ENCODE measurements at places on chromosomes 16 and 17.
A peak's percentile ranks its signal among the peaks of the same experiment; 100 is the strongest.

GRCh38 chr17:48545022-48545375 is at the start of gene HOXB2:
Gene HOXB2, minus strand, starts transcription at chr17:48545109. Its CDS starts 198 bp downstream, at chr17:48544911.
- DNase-seq, result no peak

DNA sequence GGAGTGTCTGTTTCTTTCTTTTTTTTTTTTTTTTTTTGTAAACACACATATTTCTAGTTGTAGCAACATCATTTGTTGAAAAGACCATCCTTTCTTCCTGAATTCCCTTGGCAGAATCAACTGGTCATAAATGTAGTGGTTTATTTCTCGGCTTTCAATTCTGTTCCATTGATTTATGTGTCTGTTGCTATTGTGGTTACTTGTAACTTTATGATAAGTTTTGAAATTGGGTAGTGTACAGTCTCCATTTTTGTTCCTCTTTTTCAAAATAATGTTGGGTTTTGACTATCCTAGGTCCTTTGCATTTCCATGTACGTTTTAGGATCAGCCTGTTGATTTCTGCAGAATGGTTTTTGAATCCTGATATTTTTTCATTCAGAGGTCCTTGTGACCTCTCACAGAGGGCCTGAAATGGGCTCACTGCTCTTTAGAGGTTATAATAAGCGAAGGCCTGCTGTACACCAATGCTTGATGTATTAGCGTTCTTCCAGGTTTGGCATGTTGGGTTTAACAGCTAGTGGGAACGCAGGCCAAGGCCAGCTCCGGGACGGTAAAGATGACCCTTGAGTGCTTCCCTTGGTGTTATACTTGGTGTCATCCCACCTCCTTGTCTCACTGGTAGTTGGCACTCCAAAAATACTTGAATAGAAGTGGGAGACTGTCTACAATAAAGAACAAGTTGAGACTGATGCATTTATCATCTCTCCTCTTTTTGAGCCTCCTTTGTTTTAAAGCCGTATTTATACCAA is 43.8 kb downstream of the ZNRF1 start:
- no peak for DNase-seq

- no peak for DNase-seq
Measured at GRCh38 chr17:77501101-77501566, 360.4 kb downstream of the SEC14L1 start.

DNA sequence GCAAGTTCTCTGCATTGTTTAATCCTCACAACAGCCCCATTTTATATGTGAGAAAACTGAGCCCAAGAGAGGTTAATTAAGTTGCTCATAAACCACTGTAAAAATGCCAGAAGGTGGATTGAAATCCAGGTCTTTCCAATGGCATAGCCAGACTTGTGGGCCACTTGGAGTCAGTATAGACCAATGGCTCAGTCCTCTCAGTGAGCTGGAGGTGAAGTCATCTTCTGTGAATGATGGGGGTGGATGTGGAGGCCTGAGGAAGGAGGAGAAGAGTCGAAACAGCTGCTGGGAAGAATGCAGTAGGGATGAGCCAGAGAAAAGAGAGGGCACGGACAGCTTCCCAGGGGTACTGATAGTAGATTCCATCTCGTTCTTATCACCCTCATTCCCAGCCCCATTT is 213.4 kb downstream of the SOX9 start:
- no peak for DNase-seq

DNA sequence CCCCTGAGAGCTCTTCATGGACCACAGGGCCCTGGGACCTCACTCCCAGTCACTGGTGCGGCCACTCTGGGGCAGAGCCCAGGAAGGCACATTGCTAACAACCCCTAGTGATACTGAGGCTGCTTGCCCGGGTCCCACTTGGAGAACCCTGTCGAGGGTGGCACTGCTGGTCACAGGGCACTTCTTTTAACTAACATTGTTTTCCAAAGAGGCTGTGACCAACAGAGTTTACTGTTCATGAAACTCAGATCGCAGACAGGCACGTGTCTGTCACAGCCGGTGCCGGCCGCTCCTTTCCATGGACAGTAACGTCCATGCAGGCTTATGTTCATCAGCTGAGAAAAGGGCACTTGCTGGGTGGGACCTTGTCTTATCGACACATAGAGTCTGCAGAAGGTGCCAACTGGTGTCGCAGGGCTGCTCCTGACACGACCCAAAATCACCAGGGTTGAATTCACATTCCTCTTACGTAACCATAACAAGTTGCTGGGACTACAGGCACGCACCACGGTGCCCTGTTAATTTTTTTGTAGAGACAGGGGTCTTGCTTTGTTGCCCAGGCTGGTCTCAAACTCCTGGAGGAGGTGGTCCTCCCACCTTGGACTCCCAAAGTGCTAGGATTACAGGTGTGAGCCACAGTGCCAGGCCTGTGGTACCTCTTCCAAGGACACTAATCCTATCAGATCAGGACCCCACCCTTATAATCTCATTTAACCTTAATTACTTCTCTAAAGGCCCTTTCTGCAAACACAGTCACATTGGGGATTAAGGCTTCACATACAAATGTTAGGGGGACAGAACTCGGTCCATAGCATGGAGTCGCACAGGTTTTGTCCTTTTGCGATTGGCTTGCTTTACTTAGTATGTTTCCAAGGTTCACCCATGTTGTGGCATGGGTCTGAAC is 1.2 kb upstream of the ZC3H18 start:
- DNase-seq, result no peak

DNA sequence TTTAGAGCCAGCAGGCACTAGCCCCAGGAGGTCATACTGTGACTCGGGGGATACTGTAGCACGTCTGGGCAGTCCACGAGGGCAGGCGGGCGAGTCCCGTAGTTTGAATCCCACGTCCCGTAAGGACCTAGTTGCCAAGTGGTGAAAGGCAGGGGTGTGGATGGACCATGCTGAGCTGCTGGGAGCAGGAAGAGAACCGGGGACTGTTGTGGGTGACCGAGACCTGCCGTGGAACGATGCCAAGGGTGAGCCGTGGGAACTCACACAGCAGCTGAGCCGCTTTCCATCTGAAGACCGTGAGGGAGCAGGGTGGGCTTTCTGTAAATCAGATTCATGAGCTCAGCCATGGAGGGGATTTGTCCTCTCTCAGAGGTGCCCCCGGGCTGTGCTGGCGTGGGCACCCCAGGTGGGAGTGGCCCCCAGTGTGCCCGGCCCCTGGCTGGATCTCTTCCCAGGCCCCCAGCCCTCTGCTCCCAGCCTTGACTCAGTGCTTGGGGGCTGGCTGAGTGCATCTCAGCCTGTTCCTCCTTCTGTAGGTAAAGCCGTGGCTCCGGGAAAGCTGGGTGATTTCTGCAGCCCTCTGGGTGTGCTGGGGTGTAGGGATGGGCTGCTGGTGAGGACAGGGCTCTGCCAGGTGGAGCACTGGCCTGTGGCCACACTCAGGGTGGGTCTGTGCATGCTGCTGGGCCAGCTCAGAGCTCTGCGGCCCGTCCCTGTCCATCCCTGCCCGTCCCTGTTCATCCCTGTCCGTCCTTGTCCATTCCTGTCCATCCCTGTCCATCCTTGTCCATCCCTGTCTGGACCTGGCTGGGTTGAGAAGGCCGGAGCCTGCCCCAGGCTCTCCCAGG is 13.6 kb downstream of the ASPSCR1 start:
- no peak for DNase-seq

GRCh38 chr16:87380881-87381280 is 2.7 kb downstream of the FBXO31 start:
- no peak for DNase-seq

GRCh38 chr16:30004811-30005242 is 6.0 kb downstream of the DOC2A start:
- no peak for DNase-seq

DNA sequence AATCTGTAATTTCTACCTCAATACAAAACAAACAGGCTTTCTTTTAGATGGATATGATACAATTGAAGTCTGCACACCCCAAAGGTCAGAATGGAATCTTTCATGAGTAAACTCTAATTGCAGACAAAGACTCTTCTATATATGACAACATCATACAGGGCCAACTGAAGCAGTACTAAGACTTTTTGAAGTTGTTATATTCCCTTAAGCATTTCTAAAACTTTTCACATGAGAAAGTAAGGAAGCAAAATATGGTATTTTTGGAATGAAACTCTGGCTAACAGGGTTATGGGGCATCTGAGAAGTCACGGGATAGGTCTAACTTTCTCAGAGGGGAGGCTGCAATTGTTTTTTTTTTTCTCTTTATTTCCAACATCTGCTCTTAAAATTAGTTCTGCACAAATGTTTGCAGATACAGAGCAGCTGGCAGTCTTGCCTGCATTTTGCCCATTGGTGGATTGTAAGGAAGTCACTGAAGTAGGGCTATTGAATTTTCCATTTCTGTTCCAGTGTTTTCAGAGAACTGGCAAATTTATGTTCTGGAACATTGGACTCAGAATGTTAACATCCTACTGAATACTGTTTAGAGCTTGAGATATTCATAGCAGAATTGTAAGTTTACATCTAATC is 59.1 kb downstream of the SSH2 start:
- no peak for DNase-seq

DNA sequence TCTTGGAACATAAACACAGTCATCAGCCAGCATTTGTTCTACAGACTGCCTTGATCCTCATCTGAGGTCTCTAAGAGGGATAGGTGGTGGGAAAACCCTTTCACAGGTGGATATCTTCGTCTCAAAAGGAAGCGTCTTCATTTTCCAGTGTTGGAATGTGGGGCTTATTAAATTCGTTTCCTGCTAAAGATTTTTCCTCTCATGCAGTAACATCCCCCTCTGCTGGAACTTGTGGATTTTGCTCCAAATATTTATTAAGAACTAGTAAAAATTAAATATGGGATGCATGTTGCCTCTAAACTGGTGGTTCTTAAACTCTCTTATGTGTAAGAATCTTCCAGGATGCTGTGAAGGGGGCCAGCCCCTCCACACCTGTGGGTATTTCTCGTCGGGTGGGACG is 20.1 kb upstream of the MLYCD start:
- no peak for DNase-seq

DNA sequence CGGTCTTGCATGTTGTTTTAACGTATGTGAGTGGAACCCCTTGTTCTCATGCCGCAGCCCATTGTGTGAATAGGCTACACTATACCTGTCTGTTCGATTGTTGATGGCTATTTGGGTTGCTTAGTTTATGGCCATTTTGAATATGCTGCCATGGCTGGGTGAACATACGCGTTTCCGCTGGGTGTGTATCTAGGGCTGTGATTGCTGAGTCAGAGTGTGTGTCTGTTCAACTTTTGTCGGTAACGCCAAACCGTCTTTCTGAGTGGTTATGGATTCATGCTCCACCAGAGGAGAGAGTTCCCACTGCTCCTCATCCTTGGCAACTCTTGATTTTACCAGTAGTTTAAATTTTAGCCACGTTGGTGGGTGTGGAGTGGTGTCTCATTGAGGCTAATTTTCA is 77.0 kb downstream of the METRNL start:
- no peak for DNase-seq

DNA sequence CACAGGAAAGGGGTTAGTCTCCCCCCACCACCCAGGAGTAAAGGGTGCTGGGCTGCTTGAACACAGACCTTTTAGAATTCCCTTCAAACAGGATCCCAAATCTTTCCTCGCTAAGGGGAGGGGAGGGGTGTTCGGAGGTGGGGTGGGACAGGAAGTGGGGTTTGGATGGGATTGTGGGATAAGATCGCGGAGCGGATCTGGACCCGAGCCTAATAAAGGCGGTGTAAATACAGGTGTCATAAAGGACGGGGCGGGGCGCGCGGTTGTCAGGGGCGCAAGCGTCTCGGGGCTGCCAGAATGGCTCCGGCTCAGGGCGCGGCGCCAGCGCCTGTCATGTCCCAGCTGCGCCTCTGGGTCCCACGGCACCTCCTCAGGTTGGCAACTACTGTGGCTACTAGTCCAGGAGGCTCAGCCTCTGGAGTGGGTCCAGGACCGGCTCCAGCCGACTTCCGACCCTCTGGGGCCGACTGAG is 59.8 kb upstream of the FBXO47 start:
- DNase-seq, result peak; percentile 36

- DNase-seq, result no peak
Measured at GRCh38 chr17:49564638-49565037, 11.0 kb upstream of the NXPH3 start.

DNA sequence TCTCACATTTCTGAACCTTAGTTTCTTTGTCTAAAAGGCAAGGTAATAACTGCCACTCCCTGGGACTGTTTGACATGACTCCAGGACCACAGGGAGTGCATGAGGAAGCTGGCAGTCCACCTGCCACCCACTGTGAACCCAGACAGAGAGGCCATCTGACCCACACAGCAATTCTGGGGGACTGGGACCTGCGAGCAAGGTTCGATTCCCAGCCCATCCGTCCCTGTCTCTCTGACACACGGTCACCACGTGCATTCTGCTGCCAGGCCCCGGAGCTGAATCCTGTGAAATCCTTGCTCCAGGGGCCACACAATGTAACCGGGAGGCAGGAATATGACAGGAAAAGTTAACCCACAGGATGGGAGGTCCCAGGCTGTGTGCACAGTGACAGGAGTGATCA is 218.8 kb upstream of the FOXF1 start:
- DNase-seq, result no peak

DNA sequence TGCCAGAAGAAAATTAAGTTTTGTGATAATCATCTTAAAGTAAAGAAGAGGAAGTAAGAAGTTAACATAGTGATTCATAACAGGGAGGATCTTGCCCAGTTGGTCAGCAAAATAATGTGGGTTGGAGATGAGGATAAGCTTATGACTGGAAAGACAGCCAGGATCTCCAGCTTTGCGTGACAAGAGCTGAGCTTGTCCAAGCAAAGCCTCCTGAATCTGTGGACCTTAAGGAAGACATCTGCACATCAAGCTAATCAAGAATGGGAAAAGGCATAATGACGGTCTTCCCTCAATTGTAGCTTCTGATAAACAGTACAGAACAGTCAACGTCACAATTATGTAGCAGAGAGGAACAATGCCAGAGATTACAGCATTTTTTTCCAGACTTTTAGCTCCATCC is 744.7 kb upstream of the GOT2 start:
- DNase-seq, result no peak

DNA sequence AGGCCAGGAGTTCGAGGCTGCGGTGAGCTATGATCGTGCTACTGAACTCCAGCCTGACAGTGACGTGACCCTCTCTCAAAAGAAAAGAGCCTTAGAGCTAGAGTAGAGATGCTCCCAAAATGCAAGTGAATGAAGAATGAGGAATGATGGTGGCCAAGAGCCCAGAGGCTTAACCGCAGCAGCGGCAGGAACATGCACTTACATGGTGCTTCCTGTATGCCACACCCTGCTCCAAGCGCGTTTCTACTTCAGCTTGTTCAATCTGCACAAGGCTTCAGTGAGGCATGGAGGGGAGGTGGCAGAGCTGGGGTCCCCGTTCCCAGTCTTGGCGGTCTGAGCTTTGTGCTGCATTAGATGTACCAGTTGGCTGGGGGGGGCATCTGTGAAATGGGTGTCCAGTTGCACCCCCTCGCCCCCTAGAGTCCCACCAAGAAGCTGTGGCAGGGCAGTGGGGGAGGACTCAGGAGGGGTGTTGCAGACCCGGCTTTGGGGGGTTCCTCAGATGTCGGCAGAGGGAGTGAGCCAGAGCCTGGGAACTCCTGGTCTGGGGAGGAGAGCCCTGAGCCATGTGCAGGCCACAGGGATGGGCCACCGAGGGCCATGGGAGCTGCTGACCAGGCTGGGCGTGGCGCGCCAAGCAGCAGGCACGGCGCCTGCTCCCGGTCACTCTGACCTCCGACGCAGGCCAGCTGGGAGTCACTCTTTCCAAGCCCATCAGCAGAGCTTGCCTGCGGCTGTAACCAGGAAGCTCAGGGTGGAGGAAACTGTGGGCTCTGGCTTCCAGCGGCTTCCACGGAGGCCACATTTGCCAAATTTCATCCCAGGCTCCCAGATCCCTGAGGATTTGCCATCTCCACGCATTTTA is 260.1 kb downstream of the PARN start:
- no peak for DNase-seq

GRCh38 chr17:82021900-82022309 is 773 bp downstream of the CENPX start:
- no peak for DNase-seq

GRCh38 chr16:12747261-12747660 is 56.4 kb downstream of the CPPED1 start:
- DNase-seq, result no peak
